ENCODE measurements at places on chromosomes 5 and 9.

DNA sequence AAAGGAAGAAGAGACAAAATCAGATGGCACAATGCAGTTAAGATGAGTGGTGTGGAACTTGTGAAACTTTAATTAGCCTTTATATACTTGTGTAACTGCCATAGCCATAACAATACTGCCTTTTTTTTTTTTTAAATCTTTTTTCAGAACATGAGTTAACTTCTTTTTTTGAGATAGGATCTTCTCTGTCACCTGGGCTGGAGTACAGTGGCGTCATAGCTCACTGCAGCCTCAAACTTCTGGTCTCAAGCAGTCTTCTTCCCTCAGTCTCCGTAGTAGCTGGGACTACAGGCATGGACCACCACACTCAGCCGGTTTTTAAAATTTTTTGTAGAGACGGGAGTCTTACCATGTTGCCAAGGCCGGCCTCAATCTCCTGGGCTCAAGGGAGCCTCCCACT, 37.2 kb downstream of the GPBP1 start:
- no peak for DNase-seq

DNA sequence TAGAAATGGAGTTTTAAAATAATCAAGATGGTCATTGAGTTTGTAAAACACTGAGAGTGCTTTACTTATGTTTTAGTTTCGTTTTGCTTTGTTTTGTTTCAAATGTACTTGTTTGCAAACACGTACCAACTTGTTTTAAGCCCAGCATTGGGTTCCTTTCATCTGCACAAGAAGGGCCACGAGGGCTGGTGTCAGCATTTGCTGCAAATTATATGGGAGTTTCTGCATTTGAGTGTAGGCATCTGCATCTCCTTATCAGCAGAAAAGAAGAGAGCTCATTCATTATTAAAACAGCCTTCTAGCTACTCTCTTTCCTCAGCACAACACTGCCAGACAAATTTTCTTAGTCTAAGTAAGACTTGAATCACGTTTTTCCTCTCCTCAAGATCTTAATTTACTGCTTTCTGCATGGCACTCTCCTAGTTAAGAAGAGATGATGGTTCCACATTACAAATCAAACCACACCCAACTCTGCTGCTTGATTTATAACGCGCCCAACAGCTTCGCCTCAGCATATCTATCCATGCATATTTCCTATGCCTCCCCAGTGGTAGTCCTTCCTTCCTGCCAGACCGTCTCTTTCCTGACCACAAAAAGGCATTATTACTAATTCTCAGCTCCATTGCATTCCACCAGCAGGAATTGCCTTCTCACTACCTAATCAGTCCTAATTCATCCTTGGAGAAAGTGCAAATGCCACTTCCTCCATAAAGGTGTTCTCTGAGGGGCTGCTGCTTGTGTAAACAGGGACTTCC, 95.2 kb upstream of the CAST start:
- DNase-seq, result no peak

DNA sequence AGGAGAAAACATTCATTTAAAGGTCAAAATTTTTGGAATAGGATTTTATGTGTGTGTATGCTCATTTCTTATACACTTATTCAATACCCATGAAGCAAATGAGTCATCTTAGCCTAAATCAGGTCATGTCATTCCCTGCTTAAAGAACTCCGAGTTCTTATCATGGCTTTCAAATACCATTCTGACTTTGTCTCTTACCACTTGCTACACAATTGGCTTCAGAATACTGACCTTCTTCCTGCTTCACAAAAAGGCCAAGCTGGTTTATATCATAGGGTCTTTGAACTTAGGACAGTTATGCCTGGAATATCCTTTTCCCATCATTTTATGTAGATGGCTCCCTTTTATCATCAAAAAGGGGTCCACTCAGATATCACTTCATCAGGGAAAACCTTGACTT, 652.2 kb upstream of the WWC1 start:
- no peak for DNase-seq

GRCh38 chr5:113034182-113034773, 57.7 kb downstream of the DCP2 start:
- no peak for DNase-seq

GRCh38 chr9:37350486-37351190, 71.9 kb upstream of the GRHPR start:
- no peak for DNase-seq

- DNase-seq, result no peak
Measured at GRCh38 chr5:66661149-66661548, 65.0 kb downstream of the MAST4 start.

- DNase-seq, result no peak
Measured at GRCh38 chr5:191949-192690, 825 bp downstream of the LRRC14B start.

DNA sequence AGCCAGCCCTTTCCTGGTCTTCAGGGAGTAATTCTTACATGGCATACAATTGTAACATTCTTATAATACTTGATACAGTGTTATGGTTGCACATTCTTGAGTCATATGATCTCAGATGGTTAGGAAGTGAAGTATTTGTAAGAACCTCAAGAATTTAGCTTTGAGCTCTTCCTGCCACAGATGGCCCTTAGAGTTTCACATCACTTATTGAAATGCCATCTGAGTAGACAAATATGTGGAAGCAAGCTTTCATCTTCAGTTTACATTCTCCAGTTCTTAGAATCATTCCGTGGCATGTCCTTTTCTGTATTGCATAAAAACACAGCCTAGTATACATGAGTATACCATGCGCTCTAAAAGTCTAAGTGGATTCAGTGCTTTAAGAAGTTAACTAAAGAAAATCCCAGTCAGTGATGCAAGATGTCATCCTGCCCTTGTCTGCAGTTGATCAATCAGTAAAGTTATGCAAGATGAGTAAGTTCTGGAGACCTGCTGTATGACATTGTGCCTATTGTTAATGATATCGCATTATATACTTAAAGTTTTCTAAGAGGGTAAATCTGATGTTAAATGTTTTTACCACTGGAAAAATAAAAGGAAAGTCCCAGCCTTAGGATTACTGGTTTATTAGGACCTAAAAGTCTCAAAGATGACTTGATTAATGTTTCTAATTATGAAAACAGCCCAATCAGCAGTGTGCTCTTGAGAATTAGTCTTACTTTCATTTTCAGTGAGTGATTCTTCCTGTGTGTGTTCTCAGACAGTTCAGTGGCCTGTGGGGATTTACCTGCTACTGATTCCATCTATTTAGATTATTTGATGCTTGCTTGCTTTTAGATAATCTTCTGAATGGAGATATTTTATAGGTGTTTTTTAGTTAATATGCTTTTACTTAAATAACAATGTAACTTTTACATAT, 29.4 kb downstream of the RHOBTB3 start:
- no peak for DNase-seq

GRCh38 chr9:131912671-131913070, 167.0 kb downstream of the MED27 start:
- DNase-seq, result no peak

DNA sequence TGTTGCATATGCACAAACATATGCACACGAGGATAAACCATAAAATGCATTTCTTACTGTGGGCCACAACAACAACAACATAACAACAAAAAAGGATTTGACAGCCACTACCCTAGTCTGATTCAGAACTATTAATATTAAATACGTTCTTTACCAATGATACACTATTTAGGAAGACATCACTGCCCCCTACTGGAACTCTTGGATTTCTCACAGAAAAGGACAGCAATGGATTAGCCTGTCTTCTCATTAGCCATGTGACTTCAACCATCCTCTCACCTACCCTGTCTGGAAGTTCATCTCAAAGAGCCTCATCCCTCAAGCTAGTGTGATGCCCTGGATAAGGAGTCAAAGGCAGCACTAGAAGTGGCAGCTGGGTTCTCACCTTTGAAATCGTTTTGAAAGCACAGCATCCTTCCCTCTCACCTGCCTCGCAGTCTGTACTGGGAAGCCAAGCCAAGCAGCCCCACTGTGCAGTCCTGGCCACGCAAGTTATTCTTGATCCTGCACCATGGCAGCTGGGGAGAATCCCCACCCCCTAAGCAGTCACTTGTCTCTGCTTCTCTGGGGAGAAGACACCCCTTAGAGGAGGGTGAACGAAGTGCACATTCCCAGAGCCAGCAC, 64.6 kb downstream of the SH3TC2 start:
- no peak for DNase-seq

GRCh38 chr5:81949462-81949861, 22.4 kb upstream of the ATG10 start:
- no peak for DNase-seq

- DNase-seq, result no peak
Measured at GRCh38 chr5:27450607-27451006, 412.2 kb upstream of the CDH9 start.

GRCh38 chr9:108109927-108110690, 620.5 kb upstream of the KLF4 start:
- no peak for DNase-seq

DNA sequence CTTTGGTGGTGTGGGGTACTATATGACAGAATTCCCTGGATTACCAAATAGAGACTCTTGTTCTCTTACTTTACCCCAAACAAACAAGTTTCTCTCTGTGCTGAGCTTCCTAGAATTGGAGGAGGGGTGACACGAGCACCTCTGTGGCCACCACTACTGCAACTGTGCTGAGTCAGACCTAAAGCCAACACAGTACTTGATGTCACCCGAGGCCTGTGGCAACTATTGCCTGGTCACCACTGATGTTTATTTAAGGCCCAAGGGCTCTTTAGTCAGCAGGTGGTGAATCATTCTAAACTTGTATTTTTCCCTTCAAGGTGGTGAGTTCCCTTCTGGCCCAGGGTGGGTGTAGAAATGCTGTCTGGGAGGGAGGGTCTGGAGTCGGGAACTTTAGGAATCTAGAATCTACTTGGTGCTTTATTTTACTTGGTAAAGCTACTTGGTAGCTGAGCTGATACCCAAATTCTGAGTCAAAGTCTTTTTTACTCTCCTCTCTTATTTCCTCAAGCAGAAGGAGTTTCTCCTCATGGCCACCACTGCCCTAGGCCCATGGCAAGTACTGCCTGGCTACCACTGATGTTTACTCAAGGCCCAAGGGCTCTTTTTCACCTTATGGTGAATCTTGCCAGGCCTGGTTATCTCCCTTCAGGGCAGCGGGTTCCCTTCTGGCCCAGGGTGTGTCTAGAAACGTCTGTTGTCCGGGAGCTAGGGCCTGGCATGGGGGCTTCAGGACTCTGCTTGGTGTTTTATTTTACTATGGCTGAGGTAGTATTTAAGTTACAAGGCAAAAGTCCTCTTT, 9.8 kb downstream of the LURAP1L start:
- no peak for DNase-seq

DNA sequence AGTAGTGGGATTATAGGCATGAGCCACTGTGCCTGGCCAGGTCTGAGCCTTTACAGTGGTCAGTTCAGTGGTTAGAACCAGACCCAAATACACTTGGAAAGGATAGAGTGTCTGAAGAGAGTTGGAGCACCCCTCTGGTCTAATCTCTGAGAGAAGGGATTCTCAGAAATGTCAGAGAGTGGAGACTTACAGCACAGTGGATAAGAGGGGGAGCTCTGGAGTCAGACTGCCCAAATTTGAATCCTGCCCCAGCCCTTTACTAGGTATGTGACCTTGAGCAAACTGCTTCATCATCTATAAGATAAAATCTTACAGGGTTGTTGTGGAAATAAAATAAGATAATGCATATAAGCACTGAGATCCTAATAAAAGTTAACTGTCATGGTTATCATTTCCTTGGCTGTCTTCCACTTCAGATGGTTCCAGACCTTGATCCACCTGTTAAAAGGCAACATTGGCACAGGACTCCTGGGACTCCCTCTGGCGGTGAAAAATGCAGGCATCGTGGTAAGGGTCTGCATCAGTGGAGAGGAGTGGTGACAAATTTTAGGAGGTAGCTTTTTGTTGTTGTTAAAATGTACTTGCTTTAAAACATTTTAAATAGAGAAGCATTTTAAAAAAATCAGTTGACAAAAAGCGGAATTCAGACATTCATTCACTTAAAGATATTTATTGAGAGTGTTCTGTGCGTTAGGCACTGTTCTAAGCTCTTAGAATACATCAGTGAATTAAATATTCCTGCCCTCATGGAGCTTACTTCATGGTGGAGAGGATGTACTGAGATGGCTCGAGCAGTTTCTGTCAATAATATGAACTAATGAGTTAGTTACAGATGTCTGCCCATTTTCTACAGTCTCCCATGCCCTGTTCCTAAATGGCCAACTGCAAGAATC, 16.0 kb downstream of the SLC36A1 start:
- no peak for DNase-seq

- DNase-seq, result no peak
Measured at GRCh38 chr9:129701549-129701948, 36.1 kb downstream of the PRRX2 start.

DNA sequence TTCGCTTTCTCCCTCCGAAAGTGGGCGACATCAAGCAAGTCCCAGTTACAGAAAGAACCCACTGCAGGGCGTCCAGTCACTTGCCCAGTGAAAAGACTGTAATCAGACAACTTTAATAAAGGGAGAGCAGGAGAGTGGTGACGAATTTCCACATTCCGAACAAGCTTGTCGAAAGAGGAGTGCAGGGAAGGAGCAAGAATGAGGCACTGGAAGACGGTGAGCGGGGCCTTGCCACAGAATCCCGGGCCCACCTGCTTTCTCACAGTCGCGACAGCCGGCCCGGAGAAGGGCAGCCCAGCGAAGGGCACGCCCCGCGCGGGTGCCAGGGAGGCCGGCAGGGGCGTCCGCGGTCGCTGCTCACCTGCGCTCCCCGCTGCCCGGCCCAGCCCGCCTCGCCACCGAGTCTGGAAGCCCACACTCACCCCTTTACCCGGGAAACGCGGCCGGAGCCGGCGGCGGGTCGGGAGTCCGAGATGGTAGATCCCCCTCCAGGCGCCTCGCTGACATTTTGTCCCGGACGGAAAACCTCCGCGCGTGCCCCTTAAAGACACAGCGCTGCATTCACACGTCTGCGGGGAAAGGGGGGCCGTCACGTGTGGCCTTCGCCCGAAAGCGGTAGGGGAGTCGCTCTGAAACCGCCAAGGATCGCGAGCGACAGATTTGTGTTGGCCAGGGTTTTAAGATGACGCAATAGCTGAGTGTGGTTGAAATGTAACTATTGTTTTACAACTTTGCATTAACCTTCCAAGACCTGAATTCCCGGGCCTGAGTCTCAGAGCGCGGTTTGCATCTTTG, at the start of gene ZBED3:
ZBED3 (minus strand) TSS at position 597 of the 795 bp plus-strand sequence. CDS start 9,407 bp downstream, outside the sequence.
- peak; percentile 37 for DNase-seq

GRCh38 chr5:116492016-116492623, 82.5 kb downstream of the SEMA6A start:
- no peak for DNase-seq

- no peak for DNase-seq
Measured at GRCh38 chr5:39623291-39623865, 198.6 kb upstream of the DAB2 start.

DNA sequence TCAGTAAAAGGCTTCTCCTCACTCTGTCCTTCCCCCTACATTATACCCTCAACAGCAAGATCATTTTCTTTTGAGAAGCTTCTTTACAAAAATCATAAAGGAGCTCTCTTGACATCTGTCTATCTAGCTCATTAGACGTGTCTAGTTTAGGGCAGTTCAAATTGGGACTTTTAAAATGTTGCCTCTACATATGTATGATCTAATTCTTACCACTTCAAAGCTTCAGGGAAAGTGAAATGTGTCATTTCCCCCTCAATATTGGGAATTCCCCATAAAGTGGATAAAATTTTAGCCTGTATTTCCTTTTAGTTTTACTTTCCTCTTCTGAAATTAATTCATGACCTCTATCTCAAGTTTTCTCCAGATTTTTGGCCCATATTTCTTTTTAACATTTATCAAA, 323.7 kb downstream of the ARRDC3 start:
- no peak for DNase-seq

GRCh38 chr9:90834828-90835595, 33.4 kb downstream of the SYK start:
- no peak for DNase-seq
